NCI-H146 (cell line): ENCODE measurements at places on chromosomes 5 and 9.
A peak's percentile ranks its signal among the peaks of the same experiment; 100 is the strongest.

DNA sequence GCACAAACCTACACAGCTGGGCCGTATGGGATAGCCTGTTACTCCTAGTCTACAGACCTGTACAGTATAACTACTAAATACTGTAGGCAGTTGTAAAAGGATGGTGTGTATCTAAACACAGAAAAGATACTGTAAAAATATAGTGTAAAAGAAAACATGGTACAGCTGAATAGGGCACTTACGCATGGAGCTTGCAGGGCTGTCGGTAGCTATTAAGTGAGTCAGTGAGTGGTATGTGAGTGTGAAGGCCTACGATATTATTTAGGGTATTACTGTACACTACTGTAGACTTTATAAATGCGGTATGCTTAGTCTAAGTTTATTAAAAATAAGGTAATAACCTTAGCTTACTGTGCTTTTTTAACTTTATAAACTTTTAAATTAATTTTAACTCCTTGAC lies 1.2 kb downstream of the ZCCHC9 start:
- DNase-seq = no peak

DNA sequence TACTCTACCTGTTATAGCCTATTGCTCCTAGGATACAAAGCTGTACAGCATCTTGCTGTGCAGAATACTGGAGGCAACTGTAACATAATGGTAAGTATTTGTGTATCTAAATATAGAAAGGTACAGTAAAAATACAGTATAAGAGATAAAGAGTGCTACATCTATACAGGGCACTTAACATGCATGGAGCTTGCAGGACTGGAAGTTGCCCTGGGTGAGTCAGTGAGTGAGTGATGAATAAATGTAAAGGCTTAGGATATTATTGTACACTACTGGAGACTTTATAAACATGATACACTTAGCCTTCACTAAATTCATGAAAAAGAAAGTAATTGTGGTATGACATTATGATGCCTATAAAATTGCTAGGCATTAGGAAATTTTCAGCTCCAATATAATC lies 65.5 kb upstream of the OSMR start:
- no peak for DNase-seq

GRCh38 chr9:134123764-134124128 lies 12.1 kb upstream of the WDR5 start:
- no peak for DNase-seq

DNA sequence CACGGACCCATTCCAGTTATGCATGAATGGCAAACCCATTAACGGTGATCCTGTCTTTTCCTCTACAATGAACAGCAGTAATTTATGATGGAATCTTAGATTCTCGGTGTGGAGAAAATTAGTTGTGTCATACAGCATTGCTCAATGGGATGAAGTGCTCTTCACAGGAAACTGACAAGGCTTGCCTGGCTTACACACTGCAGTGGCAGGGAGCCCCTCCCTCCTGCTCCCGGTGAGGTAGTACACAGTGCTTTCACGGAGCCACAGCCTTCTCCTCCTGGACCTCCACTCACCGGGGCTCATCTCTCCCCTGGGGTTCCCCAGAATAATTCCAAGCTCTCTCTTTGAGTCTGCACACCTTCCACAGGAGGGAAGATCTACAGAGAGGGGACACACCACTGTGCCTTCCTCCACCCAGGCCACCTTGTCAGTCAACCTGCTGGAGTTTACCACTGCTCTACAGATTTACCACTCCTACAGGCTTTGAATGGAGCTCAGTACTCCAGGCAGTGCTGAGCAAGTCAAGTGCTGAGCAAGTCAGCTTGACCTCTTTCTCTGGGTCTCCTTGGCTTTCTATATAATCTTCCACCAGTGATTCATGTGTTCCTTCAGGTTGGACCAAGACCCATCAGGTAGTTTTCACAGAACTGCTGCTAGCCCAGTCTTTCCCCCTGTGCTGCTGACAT lies 59.1 kb upstream of the TBC1D2 start:
- no peak for DNase-seq

GRCh38 chr5:96641368-96642280 lies 20.6 kb upstream of the CAST start:
- DNase-seq = no peak

DNA sequence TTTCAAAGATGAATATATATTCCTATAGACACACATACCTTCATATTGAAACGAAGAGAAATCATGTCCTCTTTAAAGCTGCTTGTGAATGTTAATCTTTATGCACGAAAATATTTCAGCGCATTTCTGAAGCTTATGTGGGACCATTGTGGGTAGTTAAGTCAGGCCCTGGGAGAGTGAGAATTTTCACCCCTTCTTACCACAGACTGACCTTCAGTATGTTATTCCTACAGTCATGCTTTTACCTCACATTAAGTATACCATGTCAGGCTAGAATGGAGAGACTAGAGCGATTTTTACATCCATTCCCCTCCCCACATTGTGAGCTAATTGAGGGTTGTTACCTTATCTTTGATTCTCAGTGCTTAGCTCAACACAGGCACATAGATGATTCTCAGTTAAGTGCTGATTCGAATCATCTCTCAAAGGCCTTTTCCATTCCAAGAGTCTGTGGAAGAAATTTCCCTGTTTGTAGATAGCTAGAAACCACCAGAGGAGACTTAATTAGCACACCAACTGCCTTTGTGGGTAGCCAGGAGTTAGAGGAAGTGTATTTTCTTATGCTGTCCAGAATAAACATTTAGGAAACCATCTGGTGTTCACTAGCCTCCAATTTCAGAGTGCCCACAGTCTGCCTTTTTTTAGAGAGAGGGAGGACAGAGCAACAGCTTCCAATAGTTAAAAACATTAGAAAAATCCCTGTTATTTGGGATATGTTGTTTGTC lies 110.5 kb downstream of the MEGF10 start:
- no peak for DNase-seq

DNA sequence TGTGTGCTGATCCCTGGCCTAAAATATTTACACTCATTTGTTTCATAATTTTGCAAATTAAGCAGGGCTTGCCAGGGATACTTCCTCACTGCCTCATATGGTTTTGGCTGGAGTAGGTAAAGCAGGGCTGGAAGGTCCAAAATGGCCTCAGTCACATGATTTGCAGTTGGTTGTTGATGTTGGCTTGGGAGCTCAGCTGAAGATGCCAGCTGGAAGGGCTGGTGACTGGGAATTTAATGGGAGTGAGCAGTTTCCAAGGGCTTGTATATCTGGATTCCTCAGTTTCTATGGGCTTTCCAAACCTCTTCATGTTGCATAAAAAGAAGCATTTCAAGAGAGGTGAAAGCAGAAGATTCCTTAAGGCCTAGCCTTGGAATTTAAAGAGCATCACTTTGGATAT lies 729.3 kb downstream of the CDH18 start:
- no peak for DNase-seq

GRCh38 chr9:130938652-130939404 lies at the start of gene FIBCD1:
TSS of gene FIBCD1 (minus strand) at chr9:130939247. CDS start at chr9:130938607, 640 bp downstream.
- peak; percentile 55 for DNase-seq

DNA sequence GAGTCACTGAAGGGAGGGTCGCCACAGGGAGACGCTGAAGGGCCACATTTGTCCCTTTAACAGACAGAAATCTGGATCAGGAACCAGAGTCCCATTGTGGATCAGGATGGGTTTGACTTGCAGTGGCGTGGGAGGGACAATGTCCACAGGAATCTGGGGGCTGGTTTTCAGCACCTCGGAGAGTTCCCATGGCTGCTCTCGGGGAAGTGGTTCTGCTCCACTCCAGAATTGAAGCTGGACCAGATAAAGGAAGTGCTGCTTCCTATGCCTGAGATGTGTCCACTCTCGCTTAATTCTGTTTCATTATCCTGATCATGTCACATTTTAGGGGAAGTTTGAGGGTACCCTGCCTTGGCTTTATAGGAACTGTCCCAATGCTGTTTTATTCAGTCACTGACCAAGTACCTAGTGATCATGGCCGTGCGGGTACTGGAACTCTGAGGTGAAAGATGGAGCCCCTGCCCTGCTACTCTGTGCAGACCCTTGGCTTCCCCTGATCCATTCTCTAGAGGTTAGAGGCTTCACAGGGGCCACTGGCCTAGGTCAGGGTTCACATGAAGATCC lies 28.7 kb downstream of the ENHO start:
- no peak for DNase-seq

DNA sequence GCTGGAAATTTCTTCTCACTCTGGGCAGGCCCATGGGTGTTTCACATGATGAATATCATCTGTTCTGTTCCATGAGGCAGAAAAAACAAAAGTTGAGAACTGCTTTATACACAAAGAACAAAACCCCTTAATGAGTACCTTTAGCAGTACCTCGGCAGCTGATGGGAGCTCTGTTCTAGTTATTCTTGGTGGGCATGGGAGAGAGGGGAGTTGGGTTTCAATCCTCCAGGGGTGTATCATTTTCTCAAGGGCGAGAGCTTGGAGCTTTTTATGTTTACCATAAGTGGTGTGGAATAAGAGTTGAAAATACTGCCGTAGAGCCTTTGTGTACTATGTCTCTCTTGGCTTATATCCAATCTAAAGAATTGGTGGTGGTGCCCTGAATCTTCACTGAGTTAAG lies 103.3 kb upstream of the ZNF608 start:
- no peak for DNase-seq

DNA sequence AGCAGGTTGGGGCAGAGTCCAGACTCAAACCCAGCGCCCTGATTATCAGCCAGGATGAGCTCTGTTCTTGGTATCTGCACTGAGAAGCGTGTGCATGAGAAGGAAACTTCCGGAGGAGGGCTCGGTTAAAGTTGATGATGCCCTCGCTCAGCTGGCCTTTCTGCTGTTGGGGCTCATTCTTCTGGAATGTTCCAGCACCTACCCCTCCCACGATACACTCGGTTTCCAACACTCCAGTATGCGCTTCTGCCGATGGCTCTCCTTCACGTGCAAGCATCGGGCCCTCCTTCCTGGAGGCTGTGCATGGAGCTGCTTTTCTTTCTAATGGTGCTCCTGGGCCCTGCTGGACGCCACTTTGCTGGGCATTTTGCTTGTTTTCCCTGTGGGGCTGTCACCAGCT lies 134.0 kb downstream of the RXRA start:
- DNase-seq = no peak

- DNase-seq = no peak
These were observed 1912.8 kb upstream of the NUDT12 start for GRCh38 chr5:105475401-105475800.

- DNase-seq = no peak
These were observed 119.1 kb upstream of the NR5A1 start for GRCh38 chr9:124626276-124626675.

DNA sequence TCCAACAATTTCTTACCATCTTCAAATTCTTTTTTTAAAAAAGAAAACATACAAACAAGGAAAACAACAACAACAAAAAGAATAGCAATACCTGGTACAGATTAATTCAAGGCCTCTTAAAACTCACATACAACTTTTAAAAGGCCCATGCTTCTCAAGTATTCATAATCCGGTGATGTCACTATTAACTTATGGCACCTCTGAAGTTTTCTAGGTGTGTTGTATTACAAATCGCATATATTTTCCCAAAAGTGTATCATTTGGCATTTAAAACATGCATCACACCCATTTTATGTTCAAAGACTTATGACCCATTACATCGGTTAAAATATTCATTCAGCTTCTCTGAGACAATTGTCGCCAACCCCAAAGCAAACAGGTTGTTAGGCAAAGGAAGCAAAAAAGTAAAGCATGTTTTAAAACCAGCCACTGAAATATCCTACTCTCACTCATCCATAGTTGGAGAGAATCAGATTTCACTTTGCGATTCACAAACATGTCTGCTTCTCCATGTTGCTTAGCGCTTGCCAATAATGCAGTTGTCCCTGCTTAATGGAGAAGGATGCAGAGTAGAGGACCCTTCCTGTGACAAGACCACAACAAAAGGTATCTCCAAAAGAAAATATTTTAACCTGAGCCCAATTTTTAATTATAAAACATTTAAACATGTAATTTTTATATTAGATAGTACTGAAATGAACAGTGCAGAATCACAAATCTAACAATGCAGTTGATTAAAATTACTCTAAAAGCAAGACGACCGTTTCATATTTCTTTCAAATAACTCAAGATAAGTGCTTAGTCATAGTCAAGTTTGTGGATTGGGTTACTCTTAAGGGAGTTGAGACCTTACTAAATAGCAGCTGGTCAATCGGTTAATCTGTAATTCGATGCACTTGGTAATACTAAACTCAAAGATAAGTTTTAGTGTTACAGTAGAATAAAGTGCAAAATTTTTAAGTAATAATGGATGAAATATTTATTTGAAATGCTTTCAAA lies 1.6 kb downstream of the SKP1 start:
- DNase-seq = peak; percentile 23

- no peak for DNase-seq
These were observed 4.6 kb downstream of the KIF2A start for GRCh38 chr5:62310426-62311143.

- no peak for DNase-seq
These were observed 106.0 kb downstream of the FRMD3 start for GRCh38 chr9:83432104-83432627.

DNA sequence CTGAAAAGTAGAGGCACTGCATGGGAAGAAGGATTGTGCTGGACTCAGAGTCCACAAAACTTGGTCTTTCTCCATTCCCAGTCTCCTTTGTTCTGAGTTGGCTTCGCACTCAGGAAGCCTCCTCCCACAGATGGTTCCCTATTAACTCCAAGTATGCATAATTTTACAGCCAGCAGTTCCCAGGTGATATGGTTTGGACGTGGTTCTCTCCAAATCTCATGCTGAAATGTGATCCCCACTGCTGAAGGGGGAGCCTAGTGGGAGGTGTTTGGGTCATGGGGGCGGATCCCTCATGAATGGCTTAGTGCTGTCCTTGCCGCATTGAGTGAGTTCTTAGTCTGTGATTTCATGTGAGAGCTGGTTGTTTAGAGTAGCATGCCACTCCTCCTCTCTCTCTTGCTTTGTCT lies 86.6 kb downstream of the FEM1C start:
- peak; percentile 8 for DNase-seq

GRCh38 chr9:132090771-132091170 lies 11.1 kb upstream of the MED27 start:
- DNase-seq = no peak

GRCh38 chr5:1497795-1498622 lies 25.8 kb downstream of the LPCAT1 start:
- DNase-seq = no peak

- DNase-seq = no peak
These were observed 78.4 kb upstream of the ATP10B start for GRCh38 chr5:160930406-160930805.

GRCh38 chr5:145829708-145830361 lies 5.3 kb downstream of the PRELID2 start:
- no peak for DNase-seq

DNA sequence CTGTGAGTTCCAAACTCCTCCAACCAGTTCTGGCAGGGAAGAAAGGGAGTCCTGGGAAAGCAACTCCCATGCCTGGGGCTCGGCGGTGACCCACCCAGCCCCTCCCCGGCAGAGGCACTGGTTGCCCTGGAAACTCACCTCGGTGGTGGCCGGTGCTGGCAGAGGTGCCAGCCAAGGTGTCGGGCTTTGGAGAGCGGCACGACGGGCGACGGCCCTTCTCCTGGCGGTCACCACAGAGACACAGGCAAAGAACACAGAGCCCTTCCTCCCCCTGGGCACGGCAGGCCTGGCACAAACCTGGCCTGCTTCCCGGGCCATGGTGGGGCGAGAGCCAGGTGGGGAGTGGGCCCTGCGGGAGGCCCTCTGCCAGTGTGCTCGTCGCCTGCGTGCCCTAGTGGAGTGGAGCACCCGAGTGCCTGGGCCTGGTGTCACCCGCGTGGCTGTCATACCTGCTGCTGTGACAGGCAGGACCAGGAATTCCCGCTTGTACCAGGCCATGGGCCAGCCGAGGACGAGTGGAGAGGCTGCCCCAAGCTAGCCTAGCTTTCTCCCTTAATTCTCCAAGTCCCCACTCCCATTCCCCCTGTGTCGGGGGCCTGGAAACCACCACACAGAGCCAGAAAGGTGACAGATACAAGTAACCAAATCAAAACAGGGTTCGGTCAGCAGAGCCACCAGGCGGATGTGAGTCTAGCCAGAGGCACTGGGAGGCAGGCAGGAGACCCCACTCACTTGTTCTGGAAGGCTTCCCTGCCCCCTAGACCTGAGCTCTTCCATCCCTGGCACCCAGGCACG lies 8.2 kb upstream of the RALGDS start:
- DNase-seq = no peak
